PC-3 (cell line): ENCODE measurements at places on chromosomes 6 and 20.

- DNase-seq, result peak; percentile 89
These were observed 409 bp upstream of the ATXN1 start for GRCh38 chr6:16761471-16762267.

DNA sequence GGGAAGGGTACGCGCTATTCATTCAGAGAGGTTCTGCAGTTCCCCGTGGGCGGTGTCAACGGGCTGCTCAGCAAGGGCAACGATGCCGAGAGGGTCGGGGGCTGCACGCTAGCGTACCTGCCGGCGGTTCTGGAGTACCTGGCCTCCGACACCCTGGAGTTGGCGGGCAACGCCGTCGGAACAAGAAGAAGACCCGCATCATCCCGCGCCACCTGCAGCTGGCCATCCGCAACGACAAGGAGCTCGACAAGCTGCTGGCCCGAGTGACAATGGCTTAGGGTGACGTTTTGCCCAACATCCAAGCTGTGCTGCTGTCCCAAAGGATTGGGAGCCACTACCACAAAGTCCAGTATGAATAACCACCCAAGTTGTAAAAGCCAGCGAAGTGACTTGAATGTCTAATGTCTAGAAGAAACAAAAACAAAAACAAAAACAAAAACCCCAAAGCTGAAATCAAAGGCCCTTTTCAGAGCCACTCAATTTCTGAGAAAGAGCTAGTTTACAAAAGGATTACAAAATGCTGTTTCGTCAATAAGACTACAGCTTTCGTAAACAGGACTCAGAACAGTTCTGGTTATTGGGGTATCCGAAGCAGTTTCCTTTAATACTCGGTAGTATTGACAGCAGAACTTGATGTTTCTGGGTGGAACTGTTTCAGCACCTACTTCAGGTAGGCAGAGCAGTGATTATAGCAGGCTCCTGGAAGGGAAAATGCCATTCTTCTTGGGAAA lies 21.9 kb upstream of the SLC17A4 start:
- no peak for DNase-seq

- DNase-seq, result no peak
These were observed 191.6 kb downstream of the ADAT2 start for GRCh38 chr6:143258945-143259344.

GRCh38 chr6:144667532-144668503 lies 382.7 kb downstream of the UTRN start:
- DNase-seq, result no peak

DNA sequence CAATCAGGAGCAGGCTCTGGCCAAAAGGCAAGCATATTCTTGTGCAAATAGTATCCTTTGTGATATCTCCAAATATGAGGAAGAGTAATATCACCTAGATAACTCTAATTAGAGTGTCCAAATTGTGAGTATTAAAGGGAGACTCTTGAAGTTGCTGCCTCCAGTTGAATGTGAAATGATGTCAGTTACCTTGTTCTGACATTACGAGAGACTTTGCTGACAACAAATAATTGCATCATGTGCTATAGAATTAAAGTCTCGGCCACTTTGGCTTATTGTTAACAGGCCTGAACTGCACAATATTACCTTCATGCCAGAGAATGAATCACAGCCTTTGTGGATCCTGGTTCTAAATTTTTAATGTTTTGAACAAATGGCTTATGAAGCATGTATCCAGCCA lies 106.5 kb downstream of the AIG1 start:
- DNase-seq, result no peak

DNA sequence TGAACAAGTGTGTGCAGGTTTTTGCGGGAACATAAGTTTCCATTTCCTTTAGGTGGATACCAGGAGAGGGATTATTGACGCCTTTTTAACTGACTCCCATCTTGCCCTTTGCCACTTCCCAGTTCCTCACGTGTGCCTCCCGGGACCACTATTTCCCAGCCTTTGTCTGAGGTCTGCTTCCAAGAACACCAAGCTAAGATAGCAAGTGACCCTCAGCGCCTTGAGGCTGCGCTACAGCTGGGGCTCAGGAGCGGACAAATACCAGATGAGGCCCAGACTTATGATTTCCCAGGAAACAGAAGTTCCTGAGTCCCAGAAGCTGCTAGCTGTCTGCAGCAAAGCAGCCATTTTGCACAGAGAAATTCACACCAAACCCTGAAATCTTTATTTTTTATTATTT lies 216.7 kb downstream of the SYNDIG1 start:
- DNase-seq, result no peak

- DNase-seq, result peak; percentile 87
These were observed 8.0 kb downstream of the MYLIP start for GRCh38 chr6:16136621-16137450.

DNA sequence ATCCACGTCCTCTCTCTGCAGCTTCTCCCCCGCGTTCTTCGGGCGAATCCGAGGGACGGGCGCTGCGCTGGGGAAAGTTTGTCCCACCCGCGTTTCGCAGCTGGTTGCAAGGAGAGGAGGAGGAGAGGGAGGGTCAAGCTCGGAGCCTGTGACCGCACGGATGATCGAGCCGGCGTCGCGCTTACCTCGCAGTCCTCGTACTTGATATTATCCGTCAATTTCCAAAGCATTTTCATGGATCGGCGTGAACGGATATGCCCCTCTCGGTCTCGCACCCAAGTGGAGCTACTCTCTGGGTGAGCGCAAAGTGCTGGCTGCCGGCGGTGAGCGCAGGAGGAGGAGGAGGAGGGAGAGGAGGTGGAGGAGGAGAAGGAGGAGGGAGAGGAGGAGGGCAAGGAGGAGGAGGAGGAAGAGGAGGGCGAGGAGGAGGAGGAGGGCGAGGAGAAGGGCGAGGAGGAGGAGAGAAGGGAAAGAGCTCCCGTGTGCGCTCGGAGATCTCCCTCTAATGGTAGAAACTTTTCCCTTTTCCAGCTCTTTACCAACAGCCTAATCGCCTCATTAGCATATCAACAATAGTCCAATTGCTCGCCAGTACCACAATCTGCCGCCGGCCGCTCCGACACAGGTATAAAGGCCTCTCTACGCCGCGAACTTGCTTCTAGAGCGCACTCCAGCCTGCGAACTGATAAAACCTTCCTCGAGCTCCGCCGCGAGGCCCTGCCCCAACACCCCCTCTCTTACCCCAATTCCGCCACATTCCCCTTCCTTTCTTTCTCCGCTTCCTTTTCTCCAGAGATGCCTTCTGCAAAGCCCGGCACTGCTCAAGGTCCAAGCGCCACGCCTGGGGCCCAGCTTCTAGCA lies at the start of gene TFAP2A:
Gene TFAP2A, minus strand, starts transcription at position 319 of the 861 bp plus-strand sequence. Its CDS starts 83 bp downstream, at position 236.
- peak; percentile 91 for DNase-seq

DNA sequence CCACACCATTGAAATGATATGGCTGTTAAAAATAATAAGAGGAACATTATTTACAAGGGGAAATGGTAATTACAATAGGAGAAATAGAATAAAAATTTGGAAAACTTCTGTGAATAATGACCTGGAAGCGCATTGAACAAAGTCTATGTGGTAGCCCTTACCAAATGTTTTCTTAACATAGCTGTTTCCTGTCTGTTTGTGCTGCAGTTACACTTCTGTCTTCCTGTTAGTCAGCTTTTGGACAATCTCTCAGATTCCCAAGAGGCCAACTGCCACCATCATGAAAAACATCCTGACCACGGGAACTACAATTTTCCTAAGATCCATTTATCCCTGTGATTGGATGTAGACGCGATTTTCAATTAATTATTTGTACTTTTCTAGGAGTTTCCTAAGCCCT lies 754.4 kb upstream of the MARCKS start:
- DNase-seq, result peak; percentile 25

GRCh38 chr20:46018611-46019010 lies 9.9 kb downstream of the MMP9 start:
- no peak for DNase-seq

- no peak for DNase-seq
These were observed 949.9 kb upstream of the FLRT3 start for GRCh38 chr20:15287329-15287728.

DNA sequence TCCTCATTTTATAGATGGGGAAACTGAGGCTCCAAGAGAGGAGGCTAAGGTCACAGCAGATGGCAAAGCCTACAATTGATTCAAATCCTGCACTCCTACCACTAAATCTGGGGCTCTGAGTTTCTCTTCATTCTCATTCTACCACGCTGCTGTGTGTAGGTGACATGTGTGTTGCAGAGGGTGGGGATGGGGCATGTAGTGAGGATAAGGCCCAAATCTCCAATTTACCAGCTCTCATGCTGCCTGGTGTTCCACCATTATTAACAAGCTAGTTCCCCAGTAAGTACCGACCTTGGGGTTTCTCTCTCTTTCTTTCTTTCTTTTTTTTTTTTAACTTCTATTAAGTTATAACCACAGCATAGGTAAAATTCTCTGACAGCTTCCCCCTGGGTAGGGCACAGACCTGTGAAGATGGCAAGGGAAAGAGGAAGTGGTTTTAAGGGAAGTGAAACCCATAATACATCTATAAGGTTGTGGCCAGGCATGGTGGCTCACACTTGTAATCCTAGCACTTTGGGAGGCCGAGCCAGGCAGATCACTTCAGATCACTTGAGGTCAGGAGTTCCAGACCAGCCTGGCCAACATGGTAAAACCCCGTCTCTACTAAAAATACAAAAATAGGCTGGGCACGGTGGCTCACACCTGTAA lies 13.0 kb upstream of the MATN4 start:
- DNase-seq, result no peak

DNA sequence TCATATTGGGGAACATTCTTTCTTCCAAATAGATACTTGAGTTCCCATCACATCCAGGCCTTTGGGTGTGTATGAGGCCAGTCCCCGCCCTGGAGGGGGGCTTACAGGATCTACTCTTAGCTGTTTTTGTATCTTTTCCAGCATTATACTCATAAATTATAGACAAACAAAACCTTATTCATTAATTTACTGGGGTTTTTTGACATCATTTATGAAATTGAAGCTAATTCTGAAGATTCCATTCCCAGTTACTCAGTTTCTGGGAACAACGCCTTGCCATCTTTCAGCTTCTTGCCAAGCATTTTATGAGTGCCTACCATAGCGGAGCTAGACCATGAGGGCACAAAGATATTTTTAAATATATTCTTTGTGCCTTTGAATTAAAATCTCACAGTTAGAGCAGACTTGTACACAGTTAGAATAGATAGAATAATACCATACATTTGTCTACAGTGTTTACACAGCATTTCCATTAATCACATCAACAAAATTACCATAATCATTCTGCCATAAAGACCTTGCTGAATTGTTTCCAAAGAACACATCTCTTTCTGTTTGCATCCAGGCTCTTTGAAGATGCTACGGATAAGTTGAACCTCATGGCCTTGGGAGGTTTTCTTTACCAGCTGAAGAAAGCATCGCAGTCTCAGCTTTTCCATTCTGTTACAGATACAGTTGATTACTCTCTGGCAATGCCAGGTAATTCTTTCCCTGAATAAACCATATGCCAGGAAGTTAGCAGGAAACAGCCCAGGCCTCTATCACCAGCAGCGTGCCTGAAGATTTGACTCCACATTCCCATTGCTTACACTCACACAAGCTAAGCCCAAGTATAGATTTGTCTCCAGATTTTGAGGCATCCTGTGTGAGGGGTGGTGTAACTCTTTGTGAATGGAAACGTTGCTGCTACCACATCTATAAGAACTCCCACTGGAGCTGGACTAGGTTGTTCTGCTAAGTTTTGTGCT lies 75.4 kb upstream of the PBOV1 start:
- no peak for DNase-seq

DNA sequence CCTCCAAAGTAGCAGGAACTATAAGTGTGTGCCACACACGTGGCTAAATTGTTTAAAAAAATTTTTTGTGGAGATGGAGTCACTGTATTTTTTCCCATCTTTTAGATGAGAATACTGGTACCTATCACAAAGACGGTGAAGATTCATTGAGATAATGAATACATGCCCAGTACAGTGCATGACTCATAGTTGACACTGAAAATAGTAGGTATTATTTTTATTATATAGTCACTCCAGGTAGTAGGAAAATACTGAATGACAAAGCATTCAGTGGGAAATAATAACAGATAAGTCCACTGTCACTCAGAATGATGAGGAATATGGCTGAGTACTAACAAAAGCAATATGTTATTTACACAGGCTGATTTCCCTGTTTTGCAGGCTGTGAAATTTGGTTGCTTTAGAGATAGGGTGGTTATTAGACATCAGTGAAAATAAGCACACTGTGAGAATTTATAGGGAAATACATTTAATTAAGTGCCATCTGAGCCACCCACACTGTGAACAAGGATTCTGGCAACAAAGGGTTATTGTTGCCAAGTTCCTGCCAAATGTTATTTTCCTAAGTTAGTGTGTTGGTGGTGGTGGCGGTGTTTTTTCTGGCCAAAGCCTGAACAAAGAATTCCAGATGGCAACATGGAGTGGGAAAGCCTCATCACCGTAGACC lies 129.8 kb upstream of the FOXQ1 start:
- peak; percentile 45 for DNase-seq

DNA sequence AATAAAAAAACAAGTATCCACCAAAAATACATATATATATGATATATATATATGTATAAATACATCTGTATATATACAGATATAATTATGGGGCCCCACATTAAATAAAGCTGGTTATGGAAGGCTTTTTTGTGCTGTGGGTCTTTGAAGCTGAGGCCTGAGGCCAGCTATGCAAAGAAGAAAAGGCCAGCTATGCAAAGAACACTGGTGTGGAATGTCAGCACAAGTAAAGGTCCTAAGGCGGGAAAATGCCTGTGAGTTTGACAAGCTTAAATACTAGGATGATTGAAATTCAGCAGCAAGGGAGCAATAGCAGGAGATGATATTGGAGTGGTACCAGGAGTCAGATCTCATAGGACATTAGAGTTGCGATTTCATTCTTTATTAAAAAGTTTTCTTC lies 25.2 kb downstream of the ADGRF1 start:
- no peak for DNase-seq

DNA sequence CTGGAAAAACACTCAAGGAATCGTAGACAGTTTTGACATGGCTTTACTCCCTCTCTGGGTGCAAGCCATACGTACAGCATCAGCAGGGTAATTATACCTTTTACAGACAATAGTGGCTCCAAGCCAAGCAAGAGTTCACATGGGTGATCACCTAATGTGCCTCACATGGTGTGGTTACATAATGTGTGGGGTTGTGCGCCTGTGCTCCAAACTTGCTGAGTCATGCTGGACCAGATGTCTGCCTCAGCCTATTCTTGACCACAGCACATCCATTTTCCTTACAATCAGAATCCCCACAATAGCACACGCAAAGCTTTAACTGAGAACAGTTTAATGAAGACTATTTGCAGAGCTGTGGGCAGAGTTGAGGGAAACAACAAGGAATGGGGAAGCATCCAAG lies 74.5 kb downstream of the ALDH8A1 start:
- no peak for DNase-seq

- no peak for DNase-seq
These were observed 546.6 kb downstream of the CD83 start for GRCh38 chr6:14664112-14664601.

GRCh38 chr20:51399006-51399890 lies 143.3 kb downstream of the NFATC2 start:
- no peak for DNase-seq

DNA sequence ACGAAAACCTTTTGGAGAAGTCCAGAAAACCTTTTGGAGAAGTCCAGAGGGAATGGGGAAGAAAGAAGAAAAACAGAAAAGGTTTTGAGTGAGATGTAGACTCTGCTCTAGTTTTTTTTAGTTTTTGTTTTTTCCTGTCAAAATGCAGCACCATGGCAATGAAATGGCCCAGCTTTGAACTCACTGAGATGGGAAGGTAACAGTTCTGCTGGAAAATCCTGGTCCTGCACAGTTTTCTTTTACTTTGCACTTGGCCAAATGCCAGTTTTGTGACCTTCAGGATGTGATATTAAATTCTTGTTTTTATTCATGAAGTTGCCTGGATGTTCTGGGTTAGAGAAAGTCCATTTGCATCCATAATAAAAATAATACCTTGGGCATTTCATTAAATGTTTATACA lies 145.7 kb downstream of the CFAP61 start:
- no peak for DNase-seq
